ENCODE measurements at places on chromosomes 13 and 19.

- DNase-seq = peak; percentile 17
Measured at GRCh38 chr19:5038631-5039271, 69.8 kb downstream of the KDM4B start.

GRCh38 chr13:113804017-113804702, 45.1 kb downstream of the TMEM255B start:
- no peak for DNase-seq

DNA sequence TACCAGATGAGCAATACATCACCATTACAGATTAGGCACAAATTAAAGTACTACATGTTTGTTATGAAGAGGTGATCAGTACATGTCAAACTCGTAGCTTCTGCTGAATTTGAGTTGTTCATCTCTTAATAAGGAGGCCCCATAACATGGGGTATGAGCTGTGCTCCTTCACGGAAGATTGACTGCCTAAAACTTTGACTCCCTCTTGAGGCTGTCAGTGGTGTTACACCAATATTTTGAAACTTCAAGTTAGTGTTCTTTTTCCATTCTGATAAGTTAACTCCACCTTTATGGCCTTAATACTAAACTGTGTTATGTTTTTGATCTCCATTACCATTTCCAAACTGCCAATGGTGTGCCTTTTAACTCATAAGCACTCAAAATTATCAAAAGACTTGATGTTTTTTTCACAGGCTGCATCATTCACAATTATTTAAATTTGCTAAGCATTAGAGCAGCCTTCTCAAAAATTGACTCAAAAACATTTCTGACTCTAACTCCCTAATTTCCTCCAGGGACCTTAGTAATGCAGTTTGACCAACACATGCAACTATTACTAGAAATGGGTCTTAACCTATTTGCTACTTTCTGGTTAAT, 1591.5 kb downstream of the PCDH9 start:
- peak; percentile 15 for DNase-seq

DNA sequence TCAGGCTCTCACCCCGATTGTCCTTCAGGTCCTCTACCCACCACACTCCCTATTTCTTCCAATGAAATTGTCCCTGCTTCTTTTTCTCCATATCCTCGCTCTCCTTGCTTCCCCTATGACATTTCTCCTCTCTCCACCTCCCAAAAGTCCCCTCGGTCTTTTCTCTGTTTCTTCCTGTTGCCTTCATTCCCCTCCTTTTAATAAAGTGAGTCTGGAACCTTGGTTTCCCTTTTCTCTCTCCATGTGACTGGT, 676 bp upstream of the ZNF574 start:
- DNase-seq = peak; percentile 43

GRCh38 chr19:46487802-46488445, 7.7 kb downstream of the PNMA8B start:
- peak; percentile 69 for DNase-seq

- DNase-seq = no peak
Measured at GRCh38 chr19:10543059-10543419, 665 bp upstream of the ATG4D start.

- DNase-seq = peak; percentile 68
Measured at GRCh38 chr13:51052581-51052980, 58.5 kb downstream of the C13orf42 start.

- DNase-seq = no peak
Measured at GRCh38 chr19:35151273-35152065, 3.1 kb upstream of the FXYD5 start.

DNA sequence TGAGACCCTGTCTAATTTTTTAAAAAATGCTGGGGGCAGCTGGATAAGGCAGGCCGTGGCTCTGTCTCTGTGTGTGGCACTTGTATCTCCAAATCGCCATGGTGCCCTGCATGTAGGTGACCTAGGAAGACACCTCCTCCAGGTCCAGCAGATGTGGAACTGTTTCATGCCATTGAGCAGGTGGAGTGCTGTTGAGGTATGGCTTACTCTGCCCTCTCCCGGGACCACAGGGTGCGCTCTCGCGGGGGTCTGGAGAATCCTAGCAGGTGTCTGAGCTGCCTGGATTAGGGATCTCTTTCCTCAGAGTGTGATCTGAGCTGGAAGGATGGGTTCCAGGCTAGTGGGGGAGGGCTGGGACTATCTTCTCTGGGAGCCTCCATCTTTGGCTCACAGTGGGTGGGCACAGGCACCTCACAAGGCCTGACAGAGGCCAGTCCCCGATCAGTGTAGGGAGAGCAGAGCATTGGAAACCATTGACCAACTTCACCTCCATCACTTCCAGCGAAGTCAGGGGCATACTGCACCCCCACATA, 67.7 kb upstream of the TM9SF2 start:
- DNase-seq = no peak

DNA sequence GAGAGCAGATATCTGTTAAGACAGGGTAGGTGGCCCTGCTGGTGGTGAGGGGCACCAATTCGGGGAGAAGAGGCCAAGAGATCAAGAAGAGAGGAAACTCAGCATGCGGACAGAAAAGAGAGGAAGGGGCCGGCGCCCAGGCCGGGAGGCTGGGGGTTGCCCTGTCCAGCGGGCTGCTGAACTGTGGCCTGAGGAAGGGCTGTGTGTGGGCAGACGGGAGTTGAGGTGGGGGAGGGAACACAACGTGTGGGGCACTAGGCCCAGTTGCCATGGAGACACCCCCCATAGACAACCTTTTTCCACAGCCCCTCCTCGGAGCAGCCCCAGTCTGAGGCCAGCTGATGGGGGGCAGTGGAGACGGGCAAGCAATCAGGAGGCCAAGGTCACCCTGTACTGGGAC, 2.5 kb upstream of the CACNG8 start:
- DNase-seq = no peak

DNA sequence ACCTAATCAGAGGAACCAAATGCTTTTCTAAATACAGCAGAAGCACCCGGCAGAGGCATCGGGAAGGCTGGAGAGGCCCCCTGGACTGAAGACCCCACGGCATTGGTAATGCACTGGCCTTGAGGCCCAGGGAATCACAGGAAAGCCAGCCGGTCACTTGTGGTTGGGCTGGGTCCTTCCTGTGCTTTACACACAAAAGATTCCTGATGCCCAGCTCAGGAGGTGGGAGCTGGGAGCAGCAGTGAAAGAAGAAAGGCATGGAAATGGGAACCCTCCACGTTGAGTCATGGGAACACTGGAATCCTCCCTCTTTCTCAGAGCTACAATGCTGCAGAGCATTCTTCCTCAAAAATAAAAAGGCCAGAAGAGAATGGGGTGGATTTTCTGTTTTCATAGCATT, 126.4 kb downstream of the TNFRSF19 start:
- DNase-seq = no peak

- no peak for DNase-seq
Measured at GRCh38 chr13:83531022-83531421, 351.3 kb downstream of the SLITRK1 start.
